Fibroblast of the aortic adventitia (primary cell): ENCODE measurements at places on chromosomes 16 and 17. TPM values are rescaled to one million over a fixed set of nuclear protein-coding genes. Genes with fewer than 3 reads are reported as not detected.

Gene TBC1D3I
- 0.09 TPM in 1 of 2 replicates, not detected in the other for total RNA-seq

Gene TBC1D28
- total RNA-seq: not detected in 2 replicates

Gene GLP2R
- 0.16 TPM in 1 of 2 replicates, not detected in the other for total RNA-seq

Gene RHBDL3
- 0.09 TPM in 1 of 2 replicates, not detected in the other for total RNA-seq

Gene YBX2
- total RNA-seq: not detected in 2 replicates

Gene PKMYT1
- 1.5 and 24.5 TPM in 2 replicates for total RNA-seq

Gene TNP2
- total RNA-seq: not detected in 2 replicates

Gene MT4
- total RNA-seq: not detected in 2 replicates

Gene ZG16
- not detected in 2 replicates for total RNA-seq

Gene DLG4
- 2.9 and 11.9 TPM in 2 replicates for total RNA-seq

Gene VEZF1
- 16.4 and 76.2 TPM in 2 replicates for total RNA-seq

Gene SEZ6
- total RNA-seq: not detected in 2 replicates

Gene CCL16
- not detected in 2 replicates for total RNA-seq

Gene SDK2
- not detected in 2 replicates for total RNA-seq

Gene CEP20
- 42.3 and 55.8 TPM in 2 replicates for total RNA-seq

Gene KRTAP2-3
- not detected in 2 replicates for total RNA-seq

Gene CES3
- 0.54 TPM in 1 of 2 replicates, not detected in the other for total RNA-seq

Gene PRRT2
- 7.7 and 32.0 TPM in 2 replicates for total RNA-seq

Gene PAGR1
- total RNA-seq: 23.4 and 61.2 TPM in 2 replicates

Gene CNTNAP4
- 0.49 and 2.4 TPM in 2 replicates for total RNA-seq

Gene FOXJ1
- not detected in 2 replicates for total RNA-seq

Gene TBC1D3D
- total RNA-seq: not detected in 2 replicates

Gene SMPD3
- total RNA-seq: not detected in 2 replicates

Gene PRDM7
- not detected in 2 replicates for total RNA-seq

Gene CCL13
- total RNA-seq: not detected in 2 replicates

Gene DOC2A
- not detected in 2 replicates for total RNA-seq

Gene LRRC37A
- 1.4 and 2.3 TPM in 2 replicates for total RNA-seq

Gene RBFOX1
- 0.08 TPM in 1 of 2 replicates, not detected in the other for total RNA-seq

Gene KRTAP17-1
- not detected in 2 replicates for total RNA-seq

Gene SGF29
- total RNA-seq: 11.9 and 14.6 TPM in 2 replicates

Gene KRT15
- 0.63 TPM in 1 of 2 replicates, not detected in the other for total RNA-seq

Gene SLC6A2
- not detected in 2 replicates for total RNA-seq

Gene SCO1
- 22.1 and 69.7 TPM in 2 replicates for total RNA-seq

Gene BLMH
- total RNA-seq: 30.5 and 35.9 TPM in 2 replicates

Gene FZD2
- 1.8 and 16.4 TPM in 2 replicates for total RNA-seq

Gene ASPHD1
- 0.98 and 1.5 TPM in 2 replicates for total RNA-seq

Gene EPOP
- 0.99 and 5.0 TPM in 2 replicates for total RNA-seq

Gene SCNN1G
- not detected in 2 replicates for total RNA-seq

Gene USH1G
- total RNA-seq: 0.49 TPM in 1 of 2 replicates, not detected in the other

Gene ADGRG1
- total RNA-seq: 1.6 and 9.8 TPM in 2 replicates

Gene PRSS53
- 1.6 and 2.8 TPM in 2 replicates for total RNA-seq

Gene NETO2
- total RNA-seq: 1.7 and 6.0 TPM in 2 replicates

Gene ATP6V0A1
- total RNA-seq: 40.0 and 60.6 TPM in 2 replicates

Gene CDH3
- not detected in 2 replicates for total RNA-seq

Gene RNU2-1
- not detected in 2 replicates for total RNA-seq

Gene CHST6
- total RNA-seq: 0.16 and 0.27 TPM in 2 replicates

Gene KLHL10
- 0.09 and 0.90 TPM in 2 replicates for total RNA-seq

Gene TVP23A
- total RNA-seq: not detected in 2 replicates

Gene LPO
- not detected in 2 replicates for total RNA-seq

Gene MYH1
- total RNA-seq: 0.08 TPM in 1 of 2 replicates, not detected in the other

Gene TP53TG3B
- not detected in 2 replicates for total RNA-seq

Gene SLC6A4
- total RNA-seq: 0.41 and 23.8 TPM in 2 replicates

Gene TMEM98
- total RNA-seq: 95.5 and 232 TPM in 2 replicates

Gene FNDC8
- total RNA-seq: not detected in 2 replicates

Gene TBC1D26
- 0.65 TPM in 1 of 2 replicates, not detected in the other for total RNA-seq

Gene SEPHS2
- total RNA-seq: 15.0 and 15.8 TPM in 2 replicates

Gene MAP2K3
- total RNA-seq: 22.9 and 24.5 TPM in 2 replicates

Gene STAC2
- total RNA-seq: 0.18 TPM in 1 of 2 replicates, not detected in the other

Gene CA4
- total RNA-seq: not detected in 2 replicates
